ENCODE measurements at places on chromosomes 6 and 20.

GRCh38 chr20:18138639-18139583 is 1.2 kb downstream of the KAT14 start:
- H3K4me3 ChIP-seq, result peak overlapping the region; percentile 89
- no peak for DNase-seq
- H3K27ac ChIP-seq, result peak overlapping the region; percentile 61
- H3K4me1 ChIP-seq, result peaks cover 29% of the 10 kb centered on the region
- H3K36me3 ChIP-seq, result peaks cover 8% of the 10 kb centered on the region

GRCh38 chr6:41224800-41225199 is 3.3 kb upstream of the TREML4 start:
- peaks cover 14% of the 10 kb centered on the region for H3K27me3 ChIP-seq
- H3K4me3 ChIP-seq, result no peak overlapping the region
- peaks cover 9% of the 10 kb centered on the region for H3K4me1 ChIP-seq
- no peak overlapping the region for H3K27ac ChIP-seq
- no peak for DNase-seq

GRCh38 chr6:86683132-86683908 is 254.0 kb upstream of the HTR1E start:
- no peaks in the 10 kb centered on the region for H3K4me1 ChIP-seq
- H3K27ac ChIP-seq, result no peak overlapping the region
- DNase-seq, result no peak
- no peak overlapping the region for H3K4me3 ChIP-seq

- H3K4me3 ChIP-seq, result no peak overlapping the region
- no peak overlapping the region for H3K27ac ChIP-seq
- H3K27me3 ChIP-seq, result peaks cover 3% of the 10 kb centered on the region
- H3K36me3 ChIP-seq, result peaks cover 4% of the 10 kb centered on the region
Observed at GRCh38 chr6:34506718-34507117, 40.8 kb downstream of the PACSIN1 start.

GRCh38 chr6:33716379-33716778 is 4.9 kb upstream of the UQCC2 start:
- no peak for DNase-seq
- H3K27me3 ChIP-seq, result no peaks in the 10 kb centered on the region
- no peaks in the 10 kb centered on the region for H3K36me3 ChIP-seq
- H3K4me3 ChIP-seq, result no peak overlapping the region

GRCh38 chr20:40493071-40493470 is 196.0 kb downstream of the MAFB start:
- no peak for DNase-seq
- H3K27ac ChIP-seq, result no peak overlapping the region
- H3K4me3 ChIP-seq, result no peak overlapping the region
- no peaks in the 10 kb centered on the region for H3K36me3 ChIP-seq

Data from memory B cell (primary cell).